GM23248 (cell line): ENCODE measurements at places on chromosomes 2 and 18.

DNA sequence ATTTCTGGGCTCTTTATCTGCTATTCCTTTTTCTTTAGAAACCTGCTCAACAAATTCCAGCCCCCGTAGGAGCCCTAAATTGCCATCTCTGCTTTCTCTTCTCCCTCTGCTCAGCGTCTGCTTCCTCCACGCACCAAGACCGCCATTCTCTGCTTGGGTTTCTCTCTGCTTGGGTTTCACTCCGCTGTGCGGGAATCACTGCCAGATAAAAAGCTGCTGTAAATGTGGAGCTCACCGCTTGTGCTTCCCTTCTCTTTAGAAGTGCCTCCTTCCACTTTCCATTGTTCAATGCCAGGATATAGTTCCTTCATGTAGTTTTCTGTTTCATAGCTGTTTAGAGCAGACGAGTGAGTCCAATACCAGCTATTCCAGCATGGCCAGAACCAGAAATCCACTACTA is 45.9 kb downstream of the TMEM237 start:
- DNase-seq: no peak

DNA sequence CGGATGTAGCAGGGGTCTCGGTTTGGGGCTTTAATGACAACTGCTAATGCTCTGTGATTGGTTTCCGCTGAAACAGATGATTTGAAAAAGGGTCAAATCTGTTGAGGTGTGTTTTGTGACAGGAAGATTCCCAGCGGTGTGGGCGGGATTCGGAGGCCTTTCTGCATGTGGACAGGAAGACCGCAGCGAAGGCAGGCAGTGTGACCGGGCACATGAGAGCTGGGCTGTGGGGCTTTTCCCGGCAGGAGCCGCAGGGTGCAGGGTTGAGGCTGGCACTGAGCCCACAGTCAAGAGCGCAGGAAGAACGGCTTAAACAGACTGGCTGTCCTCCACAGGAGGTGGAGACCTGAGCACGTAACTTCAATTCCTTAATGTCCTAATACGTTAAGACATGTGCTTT is 180.0 kb upstream of the TPO start:
- no peak for DNase-seq

GRCh38 chr2:162327134-162327769 is 8.8 kb upstream of the IFIH1 start:
- DNase-seq: peak; percentile 33

DNA sequence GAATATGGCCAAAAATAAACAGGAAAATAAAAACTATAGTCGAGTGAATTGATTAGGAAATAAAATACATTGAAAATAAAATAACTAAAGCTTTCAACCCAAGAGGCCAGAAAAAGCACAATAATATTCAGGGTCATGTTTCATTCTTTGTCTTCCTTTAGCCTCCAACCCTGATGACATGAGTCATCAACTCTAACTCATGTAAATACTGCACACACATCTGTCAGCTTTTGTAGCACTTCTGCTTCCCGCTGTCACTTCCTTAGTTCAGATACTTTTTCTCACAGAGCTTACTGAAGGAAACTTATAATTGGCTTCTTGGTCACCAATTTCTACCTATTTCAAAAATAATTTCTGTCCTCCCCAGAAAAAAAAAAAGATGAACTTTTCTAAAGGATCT is 112.8 kb downstream of the UPP2 start:
- peak; percentile 6 for DNase-seq

DNA sequence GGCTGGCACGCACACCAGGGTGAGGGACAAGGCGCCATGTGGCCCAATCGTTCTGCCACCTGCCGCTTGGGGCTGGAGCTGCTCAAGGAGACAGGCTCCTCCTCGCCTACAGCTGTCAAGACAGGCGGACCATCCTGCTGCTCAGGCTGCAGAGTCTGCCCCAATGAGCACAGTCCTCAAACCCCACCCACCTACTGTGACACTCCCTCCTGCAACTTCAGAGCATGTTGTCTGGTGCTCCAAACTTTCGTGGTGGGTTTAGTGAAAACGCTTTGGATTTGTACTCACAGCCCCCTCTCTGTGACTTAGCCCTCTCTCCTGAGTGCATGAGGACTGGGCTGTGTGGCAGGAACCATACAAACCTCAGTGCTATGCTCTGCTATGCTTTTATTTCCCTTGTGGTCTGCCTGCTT is 23.2 kb upstream of the SLC35F6 start:
- peak; percentile 35 for DNase-seq

DNA sequence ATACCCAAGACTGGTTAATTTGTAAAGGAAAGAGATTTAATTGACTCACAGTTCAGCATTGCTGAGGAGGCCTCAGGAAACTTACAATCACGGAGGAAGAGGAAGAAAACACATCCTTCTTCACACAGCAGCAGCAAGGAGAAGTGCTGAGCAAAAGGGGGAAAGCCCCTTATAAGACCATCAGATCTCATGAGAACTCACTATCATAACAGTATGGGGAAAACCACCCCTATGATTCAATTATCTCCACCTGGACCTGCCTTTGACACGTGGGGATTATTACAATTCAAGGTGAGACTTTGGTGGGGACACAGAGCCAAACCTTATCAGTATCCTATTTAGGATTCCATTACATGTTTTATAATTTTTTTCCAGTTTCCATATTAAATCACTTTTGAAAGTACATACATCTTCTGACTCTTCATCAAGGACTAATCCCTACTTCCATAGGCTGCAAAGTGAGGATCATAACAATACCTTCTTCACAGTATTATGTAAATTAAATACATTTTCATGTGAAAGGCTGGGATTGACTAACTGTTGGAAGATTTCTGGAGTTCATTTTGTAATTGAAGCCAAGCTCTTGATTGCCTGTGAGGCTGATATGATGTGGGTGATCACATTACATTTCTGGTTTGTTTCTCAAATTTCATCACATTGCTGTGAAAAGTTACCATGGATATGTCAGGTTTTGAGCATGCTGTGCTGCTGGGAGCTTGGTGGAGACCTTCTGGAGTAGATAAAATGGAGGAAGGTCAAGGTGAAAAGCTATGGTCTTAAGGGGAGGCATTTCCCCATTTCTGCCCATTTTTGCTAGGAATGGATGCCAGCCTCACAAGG is 31.7 kb upstream of the CERS6 start:
- no peak for DNase-seq

DNA sequence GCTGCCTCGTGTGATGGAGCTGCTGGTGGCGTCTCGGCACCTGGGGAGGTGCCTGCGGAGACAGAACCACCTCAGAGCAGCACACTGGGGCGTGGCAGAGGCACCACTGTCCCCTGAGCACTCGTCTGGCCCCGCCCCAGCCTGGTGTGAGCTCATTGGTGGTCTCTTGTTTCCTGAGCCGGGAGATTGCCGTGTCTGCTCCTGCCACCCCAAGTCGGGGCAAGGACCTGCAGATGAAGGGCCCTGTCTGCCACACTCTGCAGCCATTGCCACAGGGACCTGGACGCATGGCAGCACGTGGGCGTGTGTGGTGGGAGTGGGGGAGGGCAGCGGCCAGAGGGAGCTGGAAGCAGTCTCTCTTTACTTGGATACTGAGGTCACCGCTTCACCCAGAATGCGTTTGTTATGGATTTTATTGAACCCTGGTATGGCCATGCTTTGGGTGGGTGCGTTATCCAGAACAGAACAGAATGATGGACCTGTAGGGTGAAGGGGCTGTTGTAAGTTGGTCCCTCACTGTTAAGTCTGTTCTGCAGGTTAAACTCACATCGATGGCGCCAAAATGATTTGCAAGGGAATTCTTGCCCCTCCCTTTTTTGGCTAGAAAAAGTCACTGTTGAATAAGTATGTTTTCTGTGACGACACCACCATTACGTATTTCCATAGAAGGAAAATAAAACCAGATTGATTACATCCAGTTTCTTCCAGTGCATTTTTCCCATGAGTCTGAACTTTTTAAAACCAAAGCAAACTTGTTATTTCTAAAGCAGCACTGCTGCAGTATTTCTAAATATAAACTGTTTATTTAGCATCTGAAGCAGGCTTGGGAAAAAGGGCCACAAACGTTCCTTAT is 92.0 kb downstream of the USP40 start:
- no peak for DNase-seq

DNA sequence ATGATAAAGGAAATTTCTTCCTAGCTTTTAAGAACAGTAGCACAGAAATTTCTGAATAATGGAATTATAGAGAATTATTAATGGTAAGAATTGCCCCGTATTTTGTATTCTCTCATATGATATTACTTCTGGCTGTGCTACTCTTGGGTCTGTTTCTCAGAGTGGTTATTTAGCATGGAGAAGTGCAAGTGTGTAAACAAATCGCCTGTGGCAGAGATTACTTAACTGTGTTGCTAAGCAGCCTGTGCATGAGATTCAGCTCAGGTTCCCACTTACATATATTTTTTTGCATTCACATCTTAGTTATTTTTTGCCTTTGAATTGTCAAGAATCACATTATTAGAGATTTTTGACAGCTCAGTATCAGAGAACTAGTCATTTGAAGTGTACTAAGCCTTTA is 80.1 kb upstream of the NFATC1 start:
- no peak for DNase-seq

GRCh38 chr2:191003405-191004309 is 10.3 kb downstream of the STAT1 start:
- no peak for DNase-seq

- DNase-seq: no peak
Observed at GRCh38 chr18:778194-778927, 33.7 kb downstream of the YES1 start.

- DNase-seq: no peak
Observed at GRCh38 chr2:180001726-180002125, 5.4 kb downstream of the CWC22 start.

- no peak for DNase-seq
Observed at GRCh38 chr18:3360211-3360610, 89.8 kb upstream of the TGIF1 start.

GRCh38 chr2:39583781-39584180 is 81.9 kb upstream of the TMEM178A start:
- no peak for DNase-seq

GRCh38 chr2:216768908-216769411 is 73.6 kb upstream of the IGFBP5 start:
- no peak for DNase-seq

GRCh38 chr2:54081574-54081973 is 33.8 kb upstream of the ACYP2 start:
- DNase-seq: no peak

DNA sequence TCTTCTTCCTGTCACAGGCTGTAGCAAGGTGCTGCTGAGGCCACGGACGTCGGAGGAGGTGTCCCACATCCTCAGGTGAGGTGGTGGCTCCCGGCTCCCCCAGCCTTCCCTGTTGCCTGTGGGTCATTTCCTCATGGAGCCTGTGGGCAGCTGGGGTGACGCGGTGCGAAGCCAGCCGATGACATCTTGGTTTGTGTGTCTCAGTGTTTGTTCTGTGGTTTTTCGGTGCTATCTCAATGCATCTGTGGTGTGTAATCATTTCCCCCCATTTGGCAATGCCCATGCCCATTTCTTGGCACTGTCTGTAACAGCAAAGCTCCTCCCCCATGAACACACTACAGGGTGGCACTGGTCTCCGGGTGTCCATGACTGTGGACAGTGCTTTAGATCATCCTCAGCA is 6.6 kb downstream of the D2HGDH start:
- DNase-seq: peak; percentile 12

DNA sequence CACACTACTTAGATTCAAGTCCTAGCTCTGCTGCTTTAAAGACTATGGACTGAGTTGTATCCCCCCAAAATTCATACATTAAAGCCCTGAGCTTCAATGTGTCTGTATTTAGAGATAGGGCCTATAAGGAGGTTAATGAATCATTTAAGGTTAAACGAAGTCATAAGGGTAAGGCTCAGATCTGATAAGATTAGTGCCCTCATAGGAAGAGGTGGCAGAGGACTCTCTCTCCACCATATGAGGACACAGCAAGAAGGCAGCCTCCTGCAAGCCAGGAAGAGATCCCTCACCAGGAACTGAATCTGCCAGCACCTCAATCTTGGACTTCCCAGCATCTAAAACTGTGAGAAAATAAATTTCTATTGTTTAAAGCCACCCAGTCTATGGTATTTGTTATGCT is 3.1 kb upstream of the CYTIP start:
- no peak for DNase-seq

- peak; percentile 80 for DNase-seq
Observed at GRCh38 chr2:74831693-74832530, 2.0 kb upstream of the HK2 start.

DNA sequence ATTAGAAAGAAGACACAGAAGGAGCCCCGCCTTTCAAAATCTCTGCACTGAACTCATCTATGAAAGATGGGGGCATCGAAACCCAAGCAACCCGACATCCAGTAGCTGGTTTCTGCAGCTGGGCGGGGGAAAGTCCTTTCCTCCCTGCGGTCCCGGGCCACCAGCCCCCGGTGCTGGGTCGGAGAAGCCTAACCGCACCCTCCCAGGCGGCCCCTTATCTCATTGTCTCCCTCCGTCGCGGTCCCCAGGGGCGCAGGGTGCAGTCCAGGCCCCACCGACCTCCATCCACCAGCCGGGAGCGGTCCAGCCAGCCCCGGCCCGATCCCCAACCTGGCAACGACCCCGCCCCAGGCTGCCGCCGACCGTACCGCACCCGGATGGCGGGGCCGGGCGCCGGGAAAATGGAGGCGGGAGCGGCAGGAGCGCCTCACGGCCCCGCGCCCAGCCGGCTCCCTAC is 452 bp downstream of the RAPH1 start:
- peak; percentile 59 for DNase-seq

DNA sequence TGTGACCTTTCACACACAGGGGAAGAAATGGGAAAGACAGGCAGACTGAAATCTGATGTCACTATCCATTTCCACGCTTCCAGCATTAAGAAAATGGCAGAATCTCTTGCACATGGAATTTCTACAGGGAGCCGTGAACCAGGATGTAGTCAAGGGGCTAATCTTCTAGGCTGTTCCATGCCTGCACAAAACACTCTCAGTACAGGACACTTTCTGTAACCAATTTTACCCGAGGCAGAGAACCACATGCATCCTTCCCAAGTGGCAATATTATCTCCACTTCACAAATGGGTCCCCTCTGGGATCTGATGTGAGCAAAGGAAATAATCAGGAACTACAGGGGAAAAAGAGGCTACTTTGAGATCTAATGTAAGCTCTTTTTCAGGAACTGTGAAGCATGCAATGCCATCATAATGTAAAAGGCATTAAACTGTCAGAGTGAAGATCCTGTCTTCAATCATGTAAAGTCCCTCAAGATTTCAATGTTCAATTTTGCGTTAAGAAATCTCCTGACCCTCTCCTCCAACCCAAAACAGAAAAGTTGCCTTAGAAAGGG is 236.9 kb downstream of the RBM43 start:
- DNase-seq: no peak

- DNase-seq: no peak
Observed at GRCh38 chr18:34794348-34794747, 84.2 kb downstream of the DTNA start.

- no peak for DNase-seq
Observed at GRCh38 chr18:70287731-70288130, 1.1 kb upstream of the SOCS6 start.

GRCh38 chr2:219658196-219658846 is 30.9 kb downstream of the SLC4A3 start:
- peak; percentile 71 for DNase-seq
